ENCODE measurements at places on chromosomes 3 and 15.

GRCh38 chr3:179247289-179248015 is 3.5 kb downstream of the KCNMB3 start:
- no peak for DNase-seq

DNA sequence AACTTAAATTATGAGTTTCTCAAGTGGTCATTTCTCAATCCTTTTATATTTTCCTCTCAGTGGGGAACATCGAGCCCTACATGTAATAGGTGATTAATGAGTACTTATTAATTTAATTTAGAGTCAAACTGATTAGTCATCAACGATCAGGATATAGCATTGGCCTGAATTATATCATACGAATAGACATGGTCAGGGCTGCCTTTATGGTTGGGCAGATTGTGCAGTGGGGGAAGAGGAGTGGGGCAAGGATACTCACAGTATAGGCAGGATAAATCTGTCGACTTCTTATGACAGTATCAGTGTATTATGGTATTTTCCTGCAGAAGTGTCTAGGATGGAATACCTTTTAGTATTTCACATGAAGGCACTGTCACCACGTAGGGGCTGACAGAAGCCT is 27.0 kb downstream of the C2CD4A start:
- no peak for DNase-seq

GRCh38 chr3:37586280-37586679 is 275.4 kb upstream of the CTDSPL start:
- no peak for DNase-seq

GRCh38 chr3:21310161-21310560 is 440.8 kb downstream of the ZNF385D start:
- DNase-seq: no peak

- no peak for DNase-seq
Measured at GRCh38 chr3:60366486-60366885, 884.8 kb downstream of the FHIT start.

- no peak for DNase-seq
Measured at GRCh38 chr15:69118089-69118488, 42.3 kb upstream of the GLCE start.

All from stimulated activated CD8-positive, alpha-beta memory T cell treated with anti-CD3 and anti-CD28 coated beads, Interleukin-4, amount 100 ng/mL, for 24 hours (primary cell).